ENCODE measurements at places on chromosomes 4 and X.

DNA sequence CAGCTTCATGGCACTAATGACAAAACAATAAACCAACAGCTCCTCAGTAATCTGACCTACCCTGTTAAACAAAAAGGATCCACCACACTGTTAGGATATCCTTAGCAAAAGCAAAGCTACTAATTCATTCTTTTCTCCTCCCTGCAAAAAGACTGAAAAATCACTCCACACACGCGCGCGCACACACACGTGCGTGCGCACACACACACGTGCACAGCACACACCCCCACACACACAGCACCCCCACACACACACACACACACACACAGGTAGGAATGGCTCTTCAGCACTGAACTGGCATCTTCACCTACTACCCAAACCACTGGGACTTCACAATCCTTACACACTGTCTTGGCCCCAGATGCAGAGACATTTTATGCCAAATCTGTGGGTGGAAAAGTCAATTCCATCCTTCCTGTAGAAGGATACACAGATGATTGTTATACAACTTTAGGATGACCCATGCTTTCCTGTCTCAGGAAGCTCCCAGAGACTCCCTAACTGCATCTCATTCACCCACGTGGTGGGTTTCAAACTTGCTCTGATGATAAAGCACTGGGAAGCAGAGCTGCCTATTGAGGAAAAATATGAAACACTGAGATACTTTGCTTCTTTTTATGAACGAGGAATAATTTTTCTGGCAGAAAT lies 102.5 kb downstream of the TSPAN5 start:
- no peak for DNase-seq

DNA sequence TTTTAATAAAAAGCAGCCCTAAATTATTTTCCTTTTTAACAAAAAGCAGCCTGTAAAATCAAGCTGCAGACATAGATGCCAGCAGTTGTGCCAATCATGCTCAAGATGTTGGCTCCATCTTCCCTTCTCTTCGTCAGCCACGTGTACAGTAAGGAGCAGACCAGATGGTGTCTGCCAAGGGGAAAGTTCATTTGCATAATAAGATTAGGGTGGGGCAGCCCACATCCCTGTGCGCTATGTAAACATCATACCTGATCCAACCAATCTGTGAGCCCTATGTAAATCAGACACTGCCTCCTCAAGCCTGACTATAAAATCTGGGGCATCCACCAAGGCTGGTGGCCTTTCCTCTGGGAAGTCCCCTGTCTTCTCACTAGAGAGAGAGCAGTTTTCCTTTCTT lies 23.1 kb upstream of the C1GALT1C1 start:
- no peak for DNase-seq

DNA sequence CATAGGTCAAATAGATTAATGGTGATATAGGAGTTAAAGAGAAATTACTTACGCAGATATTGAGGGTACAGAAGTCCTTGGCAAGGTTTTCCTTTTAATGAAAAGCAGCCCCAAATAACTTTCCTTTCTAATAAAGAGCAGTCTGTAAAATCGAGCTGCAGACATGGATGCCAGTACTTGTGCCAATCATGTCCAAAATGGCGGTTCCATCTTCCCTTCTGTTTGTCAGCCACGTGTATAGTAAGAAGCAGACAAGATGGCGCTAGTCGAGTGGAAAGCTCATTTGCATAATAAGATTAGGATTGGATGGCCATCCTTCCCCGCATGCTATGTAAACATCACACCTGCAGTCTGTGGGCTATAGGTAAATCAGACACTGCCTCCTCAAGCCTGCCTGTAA lies 68.5 kb downstream of the FGFBP1 start:
- no peak for DNase-seq

- DNase-seq: no peak
Observed at GRCh38 chrX:39164212-39164611, 363.0 kb downstream of the MID1IP1 start.

- DNase-seq: no peak
Observed at GRCh38 chr4:169117591-169118081, 107.6 kb upstream of the CBR4 start.

DNA sequence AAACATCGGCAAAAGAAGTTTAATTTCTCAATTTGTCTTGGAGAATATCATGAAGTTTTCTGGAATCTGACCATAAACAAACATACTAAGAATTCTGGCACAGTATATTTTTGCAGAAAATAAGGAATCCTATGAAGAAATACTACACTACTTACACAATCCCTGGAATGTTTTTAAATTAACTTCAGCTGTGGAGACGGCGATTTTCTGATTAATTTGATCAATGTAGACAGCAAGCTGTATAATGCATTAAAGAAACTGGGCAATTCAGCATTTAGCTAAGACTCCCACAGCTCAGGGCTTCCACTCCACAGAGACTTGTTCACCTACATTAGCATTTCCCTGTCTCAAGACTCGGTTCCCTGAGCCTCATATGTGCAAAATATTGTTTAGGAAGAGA lies 12.2 kb downstream of the EGFL6 start:
- DNase-seq: no peak

All from nephron progenitor cell (in vitro differentiated cells).